ENCODE measurements at places on chromosomes 16 and 17.

- peak; percentile 95 for DNase-seq
These were observed 16.5 kb downstream of the CCDC102A start for GRCh38 chr16:57519796-57520360.

- peak; percentile 58 for DNase-seq
These were observed 567 bp downstream of the SOX9 start for GRCh38 chr17:72121164-72122009.

DNA sequence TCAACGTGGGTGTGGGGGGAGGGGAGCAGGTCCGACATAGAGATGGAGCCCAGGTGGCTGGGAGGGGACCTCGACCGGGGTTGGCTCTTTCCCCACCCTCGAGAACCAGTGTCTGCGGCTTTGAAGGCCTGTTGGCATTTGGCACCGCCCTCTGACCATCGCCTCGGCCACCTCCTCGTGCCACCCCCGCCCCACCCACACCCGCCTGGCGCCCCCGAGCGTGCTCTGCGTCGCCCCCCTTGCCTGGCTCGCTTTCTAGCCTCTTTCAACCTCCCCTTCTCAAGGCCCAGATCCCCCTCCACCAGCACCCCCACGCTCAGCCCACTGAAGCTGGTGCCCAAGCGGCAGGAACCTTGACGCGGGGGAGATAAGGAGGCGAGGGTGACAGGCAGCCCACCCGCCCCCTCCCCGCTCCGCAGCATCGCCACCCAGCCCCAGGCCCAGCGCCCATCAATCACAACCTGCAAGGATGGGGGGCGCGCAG lies 619 bp downstream of the CACNB1 start:
- peak; percentile 64 for DNase-seq

DNA sequence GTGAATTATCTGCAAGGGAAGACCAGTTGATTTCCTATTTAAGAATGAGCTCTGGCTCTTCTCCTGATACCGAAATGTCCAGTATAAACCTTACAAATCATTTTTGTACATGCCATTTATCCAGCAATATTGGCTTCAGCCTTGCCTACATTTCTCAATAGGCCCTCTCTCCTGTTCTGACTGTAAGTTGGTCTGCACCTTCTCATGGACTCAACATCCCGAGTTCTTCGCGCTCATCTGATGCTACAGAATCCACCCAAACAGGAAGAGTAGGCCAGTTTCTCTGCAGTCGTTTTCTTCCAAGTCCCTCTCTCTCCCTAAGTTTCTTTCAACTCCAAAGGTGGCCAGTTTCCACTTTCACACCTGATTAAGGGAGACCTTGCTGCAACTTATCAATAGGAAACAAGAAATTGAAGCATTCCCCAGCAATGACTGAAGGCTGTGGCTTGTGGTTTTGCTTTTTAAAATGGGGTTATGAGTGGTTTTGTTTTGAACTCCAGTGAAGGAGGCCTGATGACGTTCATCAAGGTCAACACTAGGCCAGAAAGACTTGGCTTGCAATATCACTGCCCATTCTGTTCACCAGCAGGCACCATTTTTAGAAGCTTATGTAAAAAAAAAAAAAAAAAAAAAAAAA lies 383.0 kb downstream of the MAF start:
- no peak for DNase-seq

DNA sequence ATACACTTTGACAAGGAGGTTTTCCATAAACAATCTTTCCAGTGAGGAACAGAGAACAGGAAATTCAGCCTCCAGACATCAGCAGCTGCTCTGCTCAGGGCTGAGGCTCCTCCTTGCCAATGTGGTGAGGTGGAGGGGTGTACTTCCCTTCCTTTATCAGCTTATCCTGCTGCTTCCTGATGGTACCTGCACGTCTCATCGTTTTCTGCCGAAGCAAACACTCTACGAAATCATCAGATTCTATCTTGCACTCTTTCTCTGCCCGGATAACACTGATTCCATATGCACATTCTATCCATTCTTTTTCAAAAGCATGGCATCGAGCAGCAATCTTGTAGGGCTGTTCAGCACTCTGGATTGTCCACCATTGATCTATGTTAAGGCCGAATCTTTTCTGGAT lies 15.4 kb upstream of the SEZ6 start:
- DNase-seq, result no peak

- DNase-seq, result no peak
These were observed 826.2 kb downstream of the CDH8 start for GRCh38 chr16:61210076-61210475.

- DNase-seq, result no peak
These were observed 5.1 kb downstream of the LDHD start for GRCh38 chr16:75111514-75111940.

- DNase-seq, result no peak
These were observed 77.5 kb upstream of the NKD1 start for GRCh38 chr16:50470687-50471086.

- no peak for DNase-seq
These were observed 13.1 kb upstream of the LASP1NB start for GRCh38 chr17:38912221-38912813.

- DNase-seq, result no peak
These were observed 73.1 kb upstream of the TANC2 start for GRCh38 chr17:62892870-62893338.

DNA sequence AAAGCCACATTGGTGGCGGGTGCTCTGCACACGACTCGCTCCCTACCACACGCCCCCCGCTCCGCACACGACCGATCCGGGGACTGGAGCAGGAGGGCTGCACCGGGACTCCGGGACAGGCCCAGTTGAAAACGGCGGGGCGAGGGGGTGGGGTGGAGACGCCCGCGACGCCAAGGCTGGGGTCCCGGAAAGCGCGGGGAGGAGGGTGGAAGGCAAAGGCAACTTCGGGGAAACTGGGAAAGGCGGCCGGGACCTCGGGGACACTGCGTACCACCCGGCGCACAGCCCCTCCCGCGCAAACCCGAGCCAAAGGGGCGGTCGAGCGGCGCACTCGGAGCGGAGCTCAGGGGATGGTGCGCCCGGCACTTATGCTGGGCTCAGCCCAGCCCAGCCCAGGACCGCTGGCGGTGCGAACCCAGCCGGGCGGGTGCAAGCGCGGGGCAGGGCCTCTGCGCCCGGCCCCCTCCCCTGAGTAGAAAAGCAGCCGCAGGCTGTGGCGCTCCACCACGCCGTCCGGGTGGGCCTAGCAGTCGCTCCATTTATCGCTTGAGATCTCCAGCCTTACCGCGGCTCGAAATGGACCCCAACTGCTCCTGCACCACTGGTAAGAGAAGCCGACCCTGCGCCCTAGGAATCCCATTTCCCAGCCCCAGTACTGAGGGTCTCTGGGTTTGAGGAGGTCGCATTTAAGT lies at the start of gene MT1M:
Gene MT1M, plus strand, starts transcription at position 504 of the 692 bp plus-strand sequence. Its CDS starts 73 bp downstream, at position 577.
- DNase-seq, result no peak

DNA sequence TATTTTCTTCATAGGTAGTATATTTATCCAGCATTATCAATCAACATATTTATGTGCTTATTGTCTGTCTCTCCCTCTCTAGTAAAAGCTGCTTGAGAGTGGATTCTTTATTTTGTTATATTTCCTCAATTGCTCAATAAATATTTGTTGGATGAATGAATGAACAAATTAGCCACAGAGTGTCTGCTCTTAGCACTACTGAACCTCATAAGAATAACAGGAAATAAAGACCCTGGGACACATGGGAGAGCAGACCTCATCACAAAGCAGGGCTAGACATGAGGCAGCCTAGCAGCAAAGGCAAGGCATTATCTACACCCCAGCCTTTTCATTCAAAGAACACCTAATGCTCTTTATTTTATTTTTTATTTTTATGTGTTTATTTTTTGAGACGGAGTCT lies 34.9 kb upstream of the TANC2 start:
- no peak for DNase-seq

GRCh38 chr16:11403920-11404319 lies 58.7 kb downstream of the RMI2 start:
- DNase-seq, result no peak

DNA sequence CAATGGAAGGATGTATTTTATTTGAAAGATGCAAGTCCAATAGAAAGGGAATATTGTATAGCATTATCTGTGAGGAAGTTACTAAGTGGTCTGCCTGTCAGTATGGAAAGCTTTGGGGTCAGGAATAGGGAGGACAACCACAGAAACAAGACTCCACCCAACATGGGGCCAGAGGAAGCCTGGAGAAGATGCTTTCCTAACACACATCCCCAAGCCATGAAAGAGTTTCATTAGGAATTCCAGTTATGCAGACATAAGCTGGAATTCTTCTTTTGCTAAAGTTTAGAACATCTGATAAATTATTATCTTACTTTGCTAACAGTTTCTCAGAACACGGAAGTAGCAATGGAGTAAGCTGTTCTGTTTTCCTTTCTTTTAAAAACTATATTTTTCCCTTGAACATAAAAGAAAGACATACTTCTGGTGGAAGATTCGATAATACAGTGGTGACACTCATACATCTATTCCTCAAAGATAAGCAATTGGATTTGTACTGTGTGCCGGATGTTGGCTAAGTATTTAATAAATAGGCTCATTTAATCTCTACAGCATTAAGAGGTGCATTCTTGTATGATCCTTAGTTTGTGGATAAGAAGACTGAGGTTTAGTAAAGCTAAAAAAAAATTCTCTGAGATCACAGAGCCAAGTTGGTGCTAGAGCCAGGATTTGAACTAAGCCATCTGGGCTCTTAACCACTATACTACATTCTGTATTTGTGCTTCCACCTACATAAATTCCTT lies 51.0 kb upstream of the GAS7 start:
- no peak for DNase-seq

DNA sequence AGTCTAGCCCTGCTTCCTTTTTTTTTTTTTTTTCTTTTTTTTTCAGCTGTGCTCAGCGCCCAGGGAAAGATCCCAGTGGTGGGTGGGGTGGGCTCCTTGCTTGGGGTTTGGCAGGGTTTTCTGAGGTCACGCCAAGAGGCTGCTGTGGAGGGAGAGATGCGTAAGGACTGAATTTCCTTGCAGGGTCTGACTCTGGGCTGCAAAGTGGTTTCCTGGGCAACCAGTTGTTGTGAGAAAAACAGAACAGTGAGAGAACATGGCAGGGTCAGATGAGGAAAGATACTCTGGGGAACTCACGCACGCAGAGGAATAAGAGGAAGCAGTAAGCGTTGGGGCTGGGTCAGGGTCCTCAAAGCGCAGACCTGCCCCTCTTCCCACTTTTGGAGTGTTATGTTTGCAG lies 119.5 kb downstream of the IRF8 start:
- no peak for DNase-seq

GRCh38 chr17:81026266-81027036 lies 8.5 kb upstream of the BAIAP2 start:
- DNase-seq, result no peak
